Coronary artery (tissue), 2 donors: ENCODE measurements at places on chromosomes 3 and 15.

DNA sequence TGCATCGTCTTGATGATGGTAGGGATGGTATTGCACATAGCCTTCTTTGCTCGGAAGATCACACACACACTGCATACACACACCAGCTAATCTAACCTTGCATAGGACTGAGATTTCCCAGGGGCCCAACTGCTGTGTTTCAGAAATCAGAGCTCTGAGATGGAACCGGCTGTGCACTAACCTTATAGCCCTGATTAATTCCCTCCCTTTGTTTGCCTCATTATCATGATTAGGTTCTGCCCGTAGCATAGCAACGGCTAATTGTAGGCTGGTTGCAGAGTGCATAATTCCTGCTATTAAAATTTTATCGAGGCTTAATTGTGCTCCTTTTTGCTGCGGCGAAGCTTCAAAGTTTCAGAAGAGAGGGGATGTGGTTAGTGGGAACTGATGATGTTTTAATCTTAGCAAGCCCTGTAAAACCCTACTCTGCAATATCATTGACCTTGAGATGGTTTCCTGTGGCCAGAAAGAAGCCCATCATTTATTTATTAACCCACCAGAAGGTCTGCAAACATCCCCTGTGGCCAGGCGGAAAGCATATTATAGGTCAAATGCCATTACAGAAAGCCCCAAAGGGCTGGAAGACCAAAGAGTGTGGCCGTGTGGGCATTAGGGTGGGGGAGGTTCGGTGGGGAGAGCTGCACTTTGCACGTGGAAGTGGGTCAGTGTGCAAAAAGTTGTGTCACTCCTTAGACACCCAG lies 56.2 kb upstream of the GLCE start:
- no peak for DNase-seq

DNA sequence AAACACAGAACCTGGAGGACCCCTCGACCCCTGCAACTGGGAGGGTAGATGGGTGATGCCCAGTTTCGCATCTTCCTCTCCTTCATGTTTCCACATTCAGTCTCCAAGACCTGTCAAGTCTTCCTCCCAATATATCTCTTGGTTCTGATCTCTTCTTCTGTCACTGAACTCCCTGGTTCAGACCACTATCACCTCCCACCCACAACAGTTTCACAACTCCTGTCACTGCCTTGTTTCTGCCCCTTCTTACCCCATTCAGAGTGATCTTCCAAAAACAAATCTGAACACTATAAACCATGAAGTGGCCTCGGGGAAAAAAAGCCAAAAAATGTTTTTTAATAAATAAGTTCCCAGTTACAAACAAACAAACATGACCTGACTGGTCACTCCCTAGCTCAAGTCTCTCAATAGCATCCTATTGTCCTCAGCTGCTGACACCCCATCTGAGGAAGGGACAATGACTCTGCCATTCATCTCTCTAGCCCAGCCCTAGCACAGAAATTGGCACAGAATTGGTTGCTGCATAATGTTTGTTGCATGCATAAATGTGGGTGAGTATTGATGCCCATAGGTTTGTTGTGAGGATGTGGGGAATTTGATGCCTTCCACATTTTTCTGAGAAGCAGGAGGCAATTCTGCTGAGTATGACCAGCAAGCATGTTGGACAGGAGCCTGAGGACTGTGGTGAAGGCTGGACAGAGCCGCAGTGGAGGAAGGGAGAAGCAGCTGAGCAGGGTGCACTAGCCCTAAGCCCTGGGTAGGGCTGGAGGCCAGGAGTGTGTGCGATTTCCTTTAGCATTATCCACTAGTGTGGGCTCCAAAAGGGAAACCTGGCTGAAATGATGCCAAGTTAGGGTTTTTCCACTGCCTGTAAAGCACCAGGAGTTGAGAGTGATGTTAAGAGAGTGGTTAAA lies 12.2 kb upstream of the XYLB start:
- no peak for DNase-seq

GRCh38 chr15:84398763-84399701 lies 163.5 kb downstream of the GOLGA6L4 start:
- DNase-seq = peak; percentile 58

DNA sequence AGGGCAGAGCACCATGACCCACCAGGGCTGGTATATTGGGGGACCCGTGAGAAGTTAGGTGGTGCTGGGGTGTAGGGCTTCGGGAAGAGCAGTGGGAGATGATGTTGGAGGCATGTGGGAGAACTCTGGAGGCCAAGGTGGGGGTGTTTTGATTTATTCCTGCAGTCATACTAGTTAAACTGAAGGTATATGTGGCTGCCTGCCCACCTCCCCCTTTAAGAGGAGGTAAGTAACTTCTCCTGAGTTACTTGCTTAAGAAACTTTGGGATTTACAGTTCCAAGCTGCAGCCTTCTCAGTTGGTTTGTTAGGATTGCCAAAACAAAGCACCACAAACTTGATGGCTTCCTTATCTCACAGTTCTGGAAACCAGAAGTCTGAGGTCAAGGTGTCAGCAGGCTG lies 73.1 kb upstream of the AGBL1 start:
- DNase-seq = no peak

DNA sequence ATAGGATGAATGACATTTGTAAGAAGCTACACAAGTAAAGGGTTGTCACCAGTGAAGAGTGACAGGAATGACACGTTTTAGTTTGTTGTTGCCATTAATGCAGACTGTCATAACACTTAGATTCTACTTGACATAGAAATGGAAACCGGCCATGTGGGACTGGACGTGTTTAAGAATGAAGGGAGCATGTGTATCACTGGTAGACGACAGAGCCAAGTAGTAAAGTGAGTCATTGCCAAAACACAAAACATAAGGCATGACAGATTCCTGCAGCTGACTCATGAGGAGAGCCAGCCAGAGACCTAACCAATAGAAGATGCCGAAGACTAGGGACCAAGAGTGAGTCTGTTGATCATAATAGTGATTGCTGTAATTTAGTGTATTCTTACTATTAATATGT lies 106.2 kb upstream of the PLAAT1 start:
- no peak for DNase-seq

GRCh38 chr15:57165992-57166391 lies 210.3 kb upstream of the CGNL1 start:
- no peak for DNase-seq

- DNase-seq = no peak
Measured at GRCh38 chr3:151896246-151897012, 23.0 kb downstream of the SUCNR1 start.

- DNase-seq = no peak
Measured at GRCh38 chr3:75737831-75738493, 47.4 kb downstream of the ZNF717 start.

DNA sequence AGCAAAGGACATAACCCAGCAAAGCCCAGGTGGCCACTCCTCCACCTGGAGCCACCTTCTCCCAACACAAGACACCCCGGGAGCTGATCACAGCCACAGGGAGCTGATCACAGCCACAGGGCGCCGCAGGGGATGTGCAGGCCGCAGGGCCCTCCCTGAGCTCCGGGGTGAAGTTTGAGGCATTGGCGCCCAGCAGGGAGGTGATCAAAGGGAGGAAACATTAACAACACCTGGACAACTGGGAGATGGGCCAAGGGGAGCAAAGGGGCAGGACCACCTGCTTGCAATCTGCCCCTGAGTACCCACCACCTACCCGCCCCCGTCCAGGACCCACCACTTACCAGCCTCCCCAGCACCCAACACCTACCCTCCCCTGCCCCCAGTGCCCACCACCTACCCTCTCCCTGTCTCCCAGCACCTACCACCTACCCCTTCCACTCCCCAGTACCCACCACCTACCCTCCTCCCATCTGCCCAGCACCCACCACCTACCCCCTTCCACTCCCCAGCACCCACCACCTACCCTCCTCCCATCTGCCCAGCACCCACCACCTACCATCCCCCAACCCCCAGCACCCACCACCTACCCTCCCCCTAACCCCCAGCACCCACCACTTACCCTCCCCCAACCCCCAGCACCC lies 2.4 kb downstream of the UROC1 start:
- DNase-seq = no peak

DNA sequence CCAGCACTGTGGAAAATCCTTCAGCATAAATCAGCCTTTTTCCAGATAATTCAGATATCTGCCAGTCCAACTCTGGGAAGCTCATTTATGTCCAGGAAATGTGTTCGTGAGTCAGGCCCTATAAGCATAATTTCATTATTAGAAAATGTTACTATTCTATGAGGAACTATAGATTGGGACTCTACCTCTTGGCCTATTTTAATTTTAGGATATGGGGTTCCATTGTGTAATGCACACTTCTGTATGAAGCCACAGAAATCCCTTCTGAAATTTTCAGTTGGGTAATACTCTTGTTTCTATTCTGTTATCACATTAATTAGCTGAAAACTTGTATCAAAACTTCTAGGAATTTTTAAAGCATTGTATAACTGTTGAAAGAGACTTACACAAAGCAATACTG lies 43.9 kb upstream of the IL12A start:
- no peak for DNase-seq

DNA sequence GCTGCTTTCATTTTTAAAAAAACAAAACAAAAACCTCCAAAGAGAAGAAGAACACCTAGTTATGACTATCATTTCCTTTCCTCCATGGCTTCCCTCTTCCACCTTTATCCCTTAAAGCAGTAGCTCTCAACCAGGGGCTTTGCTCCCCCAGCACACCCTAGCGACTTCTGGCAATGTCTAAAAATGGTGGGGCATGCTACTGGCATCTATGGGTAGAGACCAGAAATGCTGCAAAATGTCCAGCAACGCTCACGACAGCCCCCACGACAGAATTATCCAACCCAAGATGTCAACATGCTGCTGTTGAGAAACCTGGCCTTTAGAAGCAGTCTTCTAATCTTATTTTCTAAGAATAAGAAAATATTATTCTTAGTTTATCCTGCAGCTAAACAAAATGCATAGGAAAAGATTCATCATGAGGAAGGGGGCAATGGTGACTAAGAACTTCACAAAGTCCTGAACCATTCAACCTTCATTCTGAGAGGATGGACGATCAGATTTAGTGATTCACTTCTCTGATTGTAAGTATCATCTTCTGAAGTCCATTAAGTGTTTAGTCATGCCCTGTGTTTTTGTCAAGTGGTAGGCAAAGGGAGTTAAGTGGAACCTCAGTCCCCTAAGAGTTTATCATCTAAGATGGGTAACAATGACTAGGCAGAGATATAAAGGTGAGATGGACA lies 81.7 kb downstream of the CCNL1 start:
- no peak for DNase-seq

- DNase-seq = no peak
Measured at GRCh38 chr3:127237835-127238234, 44.9 kb downstream of the PRR23E start.

GRCh38 chr3:64561325-64561843 lies 126.4 kb downstream of the ADAMTS9 start:
- no peak for DNase-seq

- no peak for DNase-seq
Measured at GRCh38 chr3:27713435-27714145, 8.5 kb downstream of the EOMES start.

DNA sequence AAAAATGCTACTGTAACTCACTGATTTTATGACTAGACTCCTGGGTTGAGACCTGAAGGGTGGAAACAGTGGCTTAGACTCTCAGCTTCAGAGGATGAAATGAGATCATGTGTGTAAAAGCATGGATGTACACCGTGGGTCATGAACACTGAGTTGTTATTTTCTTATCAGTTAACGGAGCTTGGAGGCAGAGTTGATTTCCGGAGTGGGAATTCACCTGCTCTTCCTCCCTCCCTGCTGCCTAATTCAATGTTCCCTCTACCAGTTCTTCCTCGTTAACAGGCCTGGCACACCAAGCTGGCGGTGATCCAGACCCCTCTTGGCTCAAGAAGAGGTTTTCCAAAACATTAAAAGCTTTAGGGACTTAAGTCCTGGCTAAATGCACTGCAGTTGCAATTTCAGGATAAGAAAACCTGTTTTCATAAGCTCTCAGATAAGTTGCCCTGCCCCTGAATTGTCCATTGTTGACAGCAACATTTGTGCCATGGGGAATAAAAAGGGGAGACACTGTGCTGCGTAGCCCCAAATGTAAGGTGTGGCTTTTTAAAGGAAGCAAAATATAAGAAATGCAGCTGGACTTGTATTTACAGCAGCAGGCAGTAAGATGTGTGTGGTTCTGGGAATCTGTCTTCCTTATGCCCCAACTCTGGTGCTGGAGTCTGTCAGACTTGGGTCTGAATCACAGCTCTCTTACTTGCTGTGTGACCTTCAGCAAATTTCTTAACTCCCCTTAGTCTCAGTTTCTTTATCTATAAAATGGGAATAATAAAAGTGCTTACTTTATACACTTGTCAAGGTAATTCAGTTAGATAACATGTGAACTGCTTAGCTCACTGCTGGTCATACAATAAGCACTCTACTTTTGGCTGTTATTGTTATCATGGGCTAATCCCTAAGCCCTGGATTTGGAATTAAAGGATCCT lies 9.9 kb downstream of the PDIA5 start:
- peak; percentile 87 for DNase-seq

DNA sequence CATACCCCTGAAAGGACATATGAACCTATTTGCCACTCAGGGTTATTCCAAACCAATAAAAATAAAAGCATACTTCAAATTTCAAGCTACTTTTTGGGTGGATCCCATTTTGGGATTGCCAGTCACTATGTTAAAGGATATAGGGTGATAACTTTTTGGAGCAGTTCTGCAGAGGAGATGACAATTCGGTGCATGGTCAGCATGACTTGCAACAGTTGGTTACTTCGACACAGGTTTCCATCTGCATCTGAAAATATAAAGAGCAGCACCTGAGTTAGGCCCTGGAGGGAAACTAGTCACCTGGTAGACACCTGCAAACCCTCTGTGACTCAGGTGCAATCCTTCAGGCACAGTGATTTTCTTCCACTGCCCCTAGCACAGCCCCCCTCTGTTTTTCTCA lies 38.5 kb downstream of the RASGRP1 start:
- no peak for DNase-seq

GRCh38 chr3:156816091-156816793 lies 9.9 kb upstream of the LEKR1 start:
- no peak for DNase-seq

GRCh38 chr15:35299059-35299735 lies 214.1 kb upstream of the NANOGP8 start:
- DNase-seq = no peak

- peak; percentile 78 for DNase-seq
Measured at GRCh38 chr3:123584284-123584987, 417 bp downstream of the HACD2 start.

DNA sequence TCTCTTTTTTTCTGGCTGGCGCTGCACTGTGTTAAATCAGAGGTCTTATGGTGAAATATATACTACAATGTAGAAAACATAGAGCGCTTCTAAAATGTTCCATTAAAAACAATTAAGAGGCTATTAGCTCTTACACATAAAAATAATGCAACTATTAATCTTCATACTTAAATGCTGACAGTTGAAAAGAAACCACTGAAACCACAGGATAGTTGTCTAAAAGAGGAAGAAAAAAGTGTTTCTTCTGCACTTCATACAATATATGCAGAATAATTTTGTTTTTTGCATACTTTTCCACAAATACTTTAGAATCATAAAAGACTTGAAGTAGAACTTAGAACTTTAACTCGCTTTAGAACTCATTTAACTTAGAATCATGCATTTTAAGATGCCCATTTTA lies 170.5 kb downstream of the PYDC2 start:
- no peak for DNase-seq

GRCh38 chr3:112685420-112685819 lies 44.5 kb upstream of the CCDC80 start:
- DNase-seq = no peak
